ENCODE measurements at places on chromosomes 6 and 20.

DNA sequence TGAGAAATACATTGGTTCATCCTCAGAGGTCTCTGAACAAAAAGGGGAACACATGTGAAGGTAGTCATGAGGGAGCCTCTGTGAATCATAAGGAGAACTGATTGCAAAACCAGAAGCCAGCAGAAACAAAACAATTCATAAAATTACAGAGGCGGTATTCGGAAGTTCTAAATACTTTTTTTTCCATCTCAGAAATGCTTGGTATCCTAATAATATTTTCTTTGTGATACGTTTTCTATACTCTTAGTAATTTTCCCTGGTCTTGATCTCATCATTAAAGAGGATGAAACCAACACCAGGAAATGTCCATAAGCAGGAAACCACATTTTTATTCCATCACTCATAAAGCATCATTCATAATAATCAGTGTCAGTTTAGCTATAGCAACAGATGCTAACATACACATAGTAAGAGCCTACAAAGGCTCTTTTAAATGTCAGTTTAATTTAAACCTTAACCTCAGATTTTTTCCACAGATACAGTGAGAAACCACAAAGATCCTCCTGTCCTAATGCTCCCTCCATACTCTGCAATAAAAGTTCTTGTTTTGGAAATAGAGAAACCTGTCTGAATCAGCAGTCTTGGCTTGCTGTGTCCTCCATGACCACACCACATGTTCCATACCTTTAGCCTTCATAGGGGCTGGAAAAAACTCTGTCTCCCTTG lies 29.2 kb downstream of the SGK1 start:
- no peak for DNase-seq

DNA sequence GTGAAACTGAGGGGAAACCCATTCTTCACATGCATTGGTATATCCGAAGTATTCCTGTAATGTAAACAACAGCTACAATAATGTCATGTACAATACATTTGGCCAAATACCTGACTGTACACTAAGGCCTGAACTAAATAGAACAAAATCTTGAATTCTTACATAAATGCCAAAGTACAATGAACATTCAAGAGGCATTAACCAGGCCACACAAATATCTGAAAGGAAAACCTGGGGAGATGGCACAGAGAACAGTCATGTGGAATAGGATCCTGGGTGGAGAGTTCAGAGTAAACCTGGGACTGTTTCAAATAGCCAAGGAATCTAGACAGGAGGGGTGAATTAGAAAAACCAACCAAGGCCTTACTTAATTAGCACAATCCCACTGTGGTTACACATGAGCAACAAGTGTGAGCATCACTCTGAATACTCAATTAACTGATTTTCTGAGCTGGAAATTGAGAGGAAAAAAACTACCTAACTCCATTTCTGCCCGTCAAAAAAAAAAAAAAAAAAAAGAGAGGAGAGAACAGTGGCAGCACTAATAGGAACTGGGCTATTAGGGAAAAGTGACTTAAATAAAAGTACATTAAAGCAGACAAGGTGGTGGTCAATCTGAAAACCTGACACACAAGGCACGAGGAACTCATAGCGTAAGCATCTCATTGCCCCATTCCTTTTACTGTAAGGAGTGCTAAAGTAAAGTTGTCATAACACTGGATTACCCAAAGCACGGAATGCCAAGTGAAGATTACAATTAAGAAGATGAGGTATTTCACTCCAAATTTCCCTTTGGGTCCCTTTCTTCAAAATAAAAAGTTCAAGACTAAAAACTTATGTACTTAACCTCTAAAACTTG lies 10.9 kb downstream of the SNX5 start:
- DNase-seq, result no peak

- DNase-seq, result no peak
These were observed 2.3 kb upstream of the SLC23A2 start for GRCh38 chr20:5003626-5004025.

DNA sequence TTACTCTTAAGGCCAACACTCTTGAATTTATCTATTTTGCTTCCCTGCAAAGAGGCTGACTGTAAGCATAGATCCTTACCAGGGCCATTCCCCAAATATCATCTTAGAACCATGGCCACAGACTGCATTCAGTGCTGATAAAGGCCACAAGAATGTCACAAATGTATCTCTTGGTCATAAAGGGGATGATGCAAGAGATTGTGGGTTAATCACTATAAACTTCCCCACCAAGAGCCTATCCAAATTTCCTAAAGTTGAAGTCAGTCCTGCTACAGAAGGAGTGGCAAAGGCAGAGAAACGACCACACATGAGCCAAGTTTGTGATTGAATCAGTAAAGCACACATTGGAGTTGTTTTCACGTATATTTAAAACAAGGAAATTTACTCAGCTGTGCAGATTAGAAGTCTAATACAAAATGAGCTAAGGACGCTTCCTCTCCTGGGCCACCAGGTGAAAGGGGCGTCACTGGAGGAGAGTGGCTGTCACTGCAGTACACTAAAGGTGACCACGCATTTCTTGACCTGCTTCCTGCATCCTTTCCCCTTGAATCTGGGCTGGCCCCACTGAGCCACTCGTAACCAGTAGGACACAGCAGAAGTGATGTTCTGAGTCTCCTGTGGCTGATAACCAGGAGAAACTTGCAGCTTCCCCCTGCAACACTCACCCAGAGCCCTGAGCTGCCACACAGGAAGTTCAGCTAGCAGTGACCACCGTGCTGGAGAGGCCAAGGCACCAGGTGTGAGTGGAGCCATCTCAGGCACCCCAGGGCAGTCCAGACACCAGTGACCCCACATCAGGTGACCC lies 181.9 kb downstream of the SYNDIG1 start:
- no peak for DNase-seq

DNA sequence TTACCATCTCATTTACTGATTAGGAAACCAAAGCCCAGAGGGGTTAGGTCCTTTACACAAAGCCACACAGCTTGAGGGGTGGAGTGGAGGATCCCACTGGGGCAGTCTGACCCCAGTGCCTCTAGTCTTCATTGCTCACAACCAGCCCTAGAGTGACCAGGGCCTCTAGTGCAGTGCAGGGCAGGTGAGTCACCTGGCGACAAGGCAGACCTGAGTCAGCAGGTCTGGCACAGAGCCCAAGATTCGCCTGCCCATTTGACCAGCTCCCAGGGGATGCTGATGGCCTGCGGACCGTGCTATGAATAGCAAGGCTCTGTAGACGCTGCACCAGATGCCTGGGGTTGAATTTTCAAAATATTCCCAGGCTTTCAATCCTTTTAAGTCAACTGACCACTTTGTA lies 29.9 kb downstream of the CDH26 start:
- DNase-seq, result no peak

DNA sequence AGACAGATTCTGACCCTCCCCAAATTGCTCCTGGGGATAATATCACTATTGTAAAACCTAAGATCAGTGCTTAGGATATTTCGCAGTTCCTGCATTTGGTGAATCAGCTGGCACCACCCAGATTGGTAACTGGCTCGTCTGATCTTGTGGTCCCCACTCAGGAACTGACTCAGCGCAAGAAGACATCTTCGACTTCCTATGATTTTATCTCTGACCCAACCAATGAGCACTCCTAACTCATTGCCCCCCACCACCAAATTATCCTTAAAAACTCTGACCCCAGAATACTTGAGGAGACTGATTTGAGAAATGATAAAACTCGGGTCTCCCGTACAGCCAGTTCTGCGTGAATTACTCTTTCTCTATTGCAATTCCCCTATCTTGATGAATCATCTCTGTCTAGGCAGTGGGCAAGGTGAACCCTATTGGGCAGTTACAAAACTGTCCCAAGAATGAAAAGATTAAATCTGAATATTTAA lies 55.7 kb upstream of the PRND start:
- peak; percentile 27 for DNase-seq

- DNase-seq, result no peak
These were observed 336.1 kb upstream of the POU3F2 start for GRCh38 chr6:98498144-98498775.

GRCh38 chr6:11922901-11923300 lies 89.2 kb upstream of the HIVEP1 start:
- no peak for DNase-seq

DNA sequence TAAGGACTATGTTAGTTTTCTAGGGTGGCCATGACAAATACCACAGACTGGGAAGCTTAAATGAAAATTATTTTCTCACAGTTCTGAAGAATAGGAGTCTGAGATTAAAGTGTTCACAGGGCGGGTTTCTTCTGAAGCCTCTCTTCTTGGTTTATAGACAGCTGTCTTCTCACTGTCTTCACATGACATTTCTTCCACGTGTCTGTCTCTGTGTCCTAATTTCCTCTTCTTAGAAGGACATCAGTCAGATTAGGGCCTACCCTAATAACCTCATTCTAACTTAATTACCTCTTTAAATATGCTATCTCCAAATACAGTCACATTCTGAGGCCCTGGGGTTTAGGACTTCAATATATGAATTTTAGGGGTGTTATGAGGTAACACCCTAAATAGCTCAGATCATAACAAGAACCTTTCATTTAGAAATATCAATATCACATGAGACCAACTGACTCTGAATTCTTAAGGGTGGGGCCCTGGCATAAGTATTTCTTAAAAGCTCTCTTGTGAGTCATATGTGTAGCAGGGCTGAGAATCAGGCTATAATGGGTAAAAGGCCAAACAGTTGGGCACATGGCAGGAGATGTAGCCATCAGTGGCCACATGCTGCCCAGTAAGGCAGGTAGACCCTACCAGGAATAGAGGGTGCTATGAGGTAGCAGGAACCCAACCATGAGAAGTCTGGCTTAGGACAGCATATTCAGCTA lies 62.0 kb upstream of the TENT5A start:
- DNase-seq, result no peak

DNA sequence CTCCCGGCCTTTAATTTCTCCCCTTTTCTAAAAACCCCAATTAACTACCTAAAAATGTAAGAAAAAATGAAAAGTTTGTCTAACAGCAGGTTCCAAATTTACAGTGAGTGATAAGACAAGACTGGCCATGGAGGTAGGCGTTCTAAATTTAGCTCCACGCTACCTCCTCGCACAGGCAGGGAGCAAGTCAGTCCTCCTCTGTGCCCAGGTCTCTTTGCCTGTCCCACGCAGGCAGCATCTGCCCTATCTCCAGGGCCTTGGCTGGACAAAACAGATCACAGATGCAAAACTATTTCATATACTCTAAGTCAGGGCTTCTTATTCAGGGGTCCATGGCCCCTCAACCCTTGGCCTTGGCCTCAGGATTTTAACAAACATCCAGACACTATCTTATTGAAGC lies 98.0 kb upstream of the JARID2 start:
- DNase-seq, result no peak

DNA sequence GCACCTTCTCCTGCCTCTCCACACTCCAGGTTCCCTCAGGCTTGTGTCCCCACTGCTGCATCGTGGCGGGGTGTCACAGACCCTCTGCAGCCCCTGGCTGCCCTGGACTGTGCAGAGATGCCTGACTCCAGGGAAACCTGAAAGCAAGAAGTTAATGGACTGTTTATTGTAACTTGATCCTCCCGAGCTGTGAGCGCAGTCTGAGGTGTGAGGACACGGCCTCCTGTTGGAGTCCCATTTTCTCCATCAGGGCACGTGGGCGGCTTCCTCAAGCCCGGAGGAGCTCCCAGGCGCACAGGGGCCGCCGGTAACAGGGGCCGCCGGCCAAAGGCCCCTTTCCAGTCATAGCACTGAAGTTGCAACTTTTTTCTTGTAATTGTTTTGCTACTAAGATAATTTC lies 16.9 kb downstream of the RBM38 start:
- no peak for DNase-seq
